ENCODE measurements at places on chromosomes 6 and 20.

DNA sequence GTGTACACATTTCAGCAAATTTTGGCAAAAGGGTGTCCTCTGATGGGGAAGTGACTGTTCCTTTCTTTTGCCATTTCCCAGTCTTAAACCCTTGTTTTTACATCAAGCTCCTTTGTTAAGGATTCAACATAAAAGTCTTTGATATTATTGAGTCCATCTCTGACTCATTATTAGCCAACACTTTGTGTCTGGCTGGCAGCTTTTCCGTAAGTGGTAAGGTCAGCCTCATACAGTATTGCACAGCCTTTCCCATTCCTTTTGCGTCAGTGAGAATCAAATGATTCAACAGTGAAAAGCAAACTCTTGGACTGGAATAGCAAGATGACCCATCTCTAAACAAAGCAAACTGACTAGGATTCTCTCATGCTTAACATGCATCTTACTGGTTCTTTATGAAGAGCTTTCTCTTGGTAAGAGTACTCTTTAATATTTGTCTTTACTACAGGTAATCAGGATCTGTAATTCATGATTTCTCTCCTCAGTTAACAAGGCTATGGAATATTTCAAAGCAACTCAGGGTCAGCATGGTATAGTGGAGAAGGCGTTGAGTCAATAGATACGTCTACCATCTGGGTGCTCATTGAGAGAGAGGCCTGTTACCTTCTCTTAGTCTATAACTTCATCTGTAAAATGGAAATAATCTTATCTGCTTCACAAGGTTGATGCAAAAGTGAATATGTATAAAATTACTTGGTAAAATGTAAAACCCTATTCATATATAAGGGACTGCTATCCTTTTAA lies 183.6 kb downstream of the PRL start:
- DNase-seq = no peak

DNA sequence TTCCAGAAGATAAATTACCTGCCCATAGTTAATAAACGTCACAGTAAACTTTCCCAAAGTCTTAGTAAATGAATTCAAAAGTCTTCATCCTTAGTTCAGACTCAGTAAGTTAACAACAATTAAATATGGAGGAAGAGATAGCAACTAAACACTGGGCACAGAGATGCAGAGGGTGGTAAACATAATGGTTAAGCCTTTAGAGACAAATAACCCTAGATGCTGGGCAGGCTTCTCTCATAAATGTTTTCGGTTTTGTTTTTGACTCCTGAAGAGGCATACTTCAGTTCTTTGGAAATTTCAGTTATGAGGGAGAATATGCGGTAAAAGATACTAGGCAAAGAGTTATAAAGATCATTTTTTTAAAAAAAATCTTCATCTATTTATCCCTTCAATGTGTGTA lies 369.8 kb downstream of the FRK start:
- DNase-seq = no peak

DNA sequence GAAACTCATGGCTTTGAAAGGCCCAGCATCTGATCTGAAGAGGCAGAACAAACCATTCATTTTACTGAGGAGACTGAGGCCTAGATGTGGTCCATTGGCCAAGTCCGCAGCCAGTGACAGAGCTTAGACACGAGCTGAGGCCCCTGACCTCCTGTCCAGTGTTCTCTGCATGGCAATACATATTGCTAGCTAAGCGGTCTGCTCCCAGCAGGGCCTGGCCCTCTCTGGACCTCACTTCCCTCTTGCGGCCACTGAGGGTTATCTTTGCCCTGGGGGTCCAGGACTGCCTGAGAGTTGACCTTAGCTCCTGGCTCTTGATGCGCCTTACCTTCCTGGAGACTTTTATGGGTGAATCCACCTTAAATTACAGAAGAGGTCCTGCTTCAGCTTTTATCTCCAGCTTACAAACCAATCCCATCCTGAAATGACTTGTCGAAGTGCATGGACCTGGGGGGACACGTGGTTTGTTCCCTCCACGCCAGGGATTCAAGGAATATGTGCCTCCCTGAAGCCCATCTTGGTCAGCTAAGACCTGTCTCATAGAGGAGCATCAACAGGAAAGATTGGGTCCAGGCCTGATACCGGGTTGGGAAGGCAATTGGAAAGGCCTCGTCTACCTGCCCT lies 75.6 kb downstream of the CNBD2 start:
- no peak for DNase-seq

GRCh38 chr20:54648421-54649142 lies 173.2 kb downstream of the DOK5 start:
- no peak for DNase-seq

GRCh38 chr6:13089296-13089994 lies 238.9 kb downstream of the TBC1D7 start:
- no peak for DNase-seq

DNA sequence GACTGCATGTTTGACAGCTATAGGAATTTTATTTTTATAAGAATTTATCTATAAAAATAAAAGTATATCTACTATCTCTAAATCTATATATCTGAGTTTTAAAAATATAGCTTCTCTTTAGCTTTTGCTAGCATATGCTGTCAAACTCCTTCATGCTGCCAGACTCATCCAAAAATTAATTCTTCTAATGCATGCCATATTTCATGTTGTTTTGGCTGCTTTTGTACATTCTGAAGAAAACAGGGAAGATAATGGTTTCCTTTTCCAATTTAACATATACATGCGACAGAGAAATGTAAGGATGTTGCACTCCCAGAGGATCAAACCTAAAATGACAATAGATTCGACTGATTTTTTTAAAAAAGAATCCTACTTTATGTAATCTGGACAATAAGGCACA lies 577.2 kb upstream of the FLRT3 start:
- no peak for DNase-seq

DNA sequence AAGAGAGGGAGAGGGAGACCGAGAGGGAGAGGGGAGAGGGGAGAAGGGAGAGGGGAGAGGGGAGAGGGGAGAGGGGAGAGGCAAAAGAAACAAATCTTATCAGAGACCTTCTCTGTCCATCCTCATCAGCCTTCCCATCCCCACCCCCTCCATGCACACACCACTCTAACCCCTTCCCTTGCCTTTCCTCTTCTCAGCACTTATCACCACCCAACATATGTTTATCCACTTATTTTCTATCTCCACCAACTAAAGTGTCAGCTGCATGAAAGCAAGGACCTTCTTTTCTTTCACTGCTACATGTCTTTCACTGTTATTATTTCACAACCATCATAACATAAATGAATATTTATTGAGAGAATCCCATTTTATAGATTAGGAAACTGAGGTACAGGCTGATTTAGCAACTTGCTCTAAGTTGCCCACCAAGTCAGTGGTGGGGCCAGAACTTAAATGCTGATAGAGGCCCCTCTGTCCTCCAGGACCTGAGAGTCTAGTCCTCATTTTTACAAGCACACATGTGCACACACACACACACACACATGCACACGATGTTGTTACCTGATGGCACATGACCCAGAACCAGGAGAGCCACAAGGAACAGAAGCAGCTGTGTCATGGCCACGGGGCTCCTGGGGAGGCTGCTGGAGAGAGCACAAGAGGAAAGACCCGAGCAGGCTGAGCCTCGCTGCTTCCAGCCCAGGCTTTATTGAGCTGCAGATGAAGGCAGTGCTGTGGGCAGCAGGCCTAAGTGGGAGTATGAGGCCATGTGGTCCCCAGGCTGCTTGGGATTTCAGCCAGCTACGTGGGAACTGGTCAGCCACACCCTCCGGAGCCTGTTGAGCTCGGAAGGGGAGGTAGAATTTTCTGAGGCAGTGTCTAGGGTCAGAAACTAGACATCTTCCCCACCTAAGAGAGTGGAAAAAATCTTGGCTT lies 2.3 kb downstream of the DEFB124 start:
- no peak for DNase-seq

DNA sequence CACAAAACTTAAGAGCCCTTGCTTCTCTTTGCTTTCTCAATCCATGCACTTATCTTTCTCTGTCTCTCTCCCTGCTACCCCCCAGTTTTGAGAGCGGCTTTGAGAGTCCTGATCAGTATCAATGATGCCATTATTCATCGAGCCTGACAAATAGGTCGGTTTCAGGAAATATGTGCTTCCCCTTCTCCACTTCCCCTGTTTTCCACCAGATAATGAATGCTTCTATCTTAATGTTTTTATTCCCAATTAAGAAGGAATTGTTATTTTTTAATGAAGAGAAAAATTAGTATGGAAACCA lies 117.7 kb downstream of the KIF13A start:
- no peak for DNase-seq

DNA sequence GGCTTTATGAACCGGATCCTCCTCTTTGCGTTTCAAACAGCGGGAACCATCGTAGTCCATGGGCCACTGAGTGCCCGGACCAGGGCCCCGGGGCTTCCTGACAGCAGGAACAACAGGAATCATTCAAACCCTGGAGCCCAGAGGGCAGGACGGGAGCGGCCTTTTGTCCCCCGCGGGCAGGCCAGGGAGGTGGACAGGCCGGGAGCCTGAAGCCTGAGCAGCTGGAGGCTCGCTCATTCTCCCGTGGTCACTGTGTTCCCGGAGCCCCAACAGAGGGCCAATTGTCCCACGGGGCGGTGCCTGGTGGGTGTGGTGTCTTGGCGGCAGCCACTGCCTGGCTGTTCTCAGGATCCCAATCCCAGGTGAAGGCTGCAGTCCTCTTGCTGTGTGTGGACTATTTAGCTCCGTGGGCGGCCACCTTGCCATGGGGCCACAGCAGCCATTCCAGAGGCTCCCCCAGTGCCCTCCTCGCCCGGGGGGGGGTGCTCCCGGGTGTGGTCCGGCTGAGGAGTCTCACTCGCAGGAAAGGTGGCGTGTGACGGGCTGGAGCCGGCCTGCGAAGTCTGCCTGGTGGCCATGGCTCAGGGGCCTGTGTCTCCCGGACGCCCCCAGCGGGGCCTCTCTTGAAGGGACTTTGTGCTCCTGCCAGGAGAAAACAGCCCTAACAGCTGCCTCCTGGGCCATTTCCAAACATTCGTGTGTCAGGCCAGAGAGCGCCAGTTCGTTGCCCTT lies 77.2 kb upstream of the BHLHE23 start:
- DNase-seq = no peak

GRCh38 chr6:29661071-29661470 lies 4.2 kb downstream of the MOG start:
- no peak for DNase-seq
